ENCODE measurements at places on chromosomes 5 and 9.
A peak's percentile ranks its signal among the peaks of the same experiment; 100 is the strongest.

- DNase-seq = no peak
Measured at GRCh38 chr5:37375091-37375490, 4.0 kb upstream of the WDR70 start.

DNA sequence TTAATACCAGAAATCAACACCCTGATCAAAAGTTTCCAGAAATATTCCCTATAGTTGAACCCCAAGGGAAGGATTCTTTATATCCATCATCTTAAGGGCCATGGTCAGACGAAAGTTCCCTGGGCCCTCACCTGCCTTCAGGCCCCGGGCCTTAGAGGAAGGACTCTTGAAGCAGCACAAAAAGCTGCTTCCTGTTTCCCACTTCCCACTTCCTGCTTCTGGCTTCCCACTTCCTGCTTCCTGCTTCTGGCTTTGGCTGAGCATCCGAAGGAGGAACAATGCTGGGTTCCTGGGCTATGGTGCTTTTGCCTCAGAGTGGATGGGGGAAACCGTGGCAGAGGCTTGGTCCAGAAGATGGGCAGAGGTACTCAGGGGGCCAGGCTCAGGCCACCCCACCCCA, 25.8 kb upstream of the DAP start:
- no peak for DNase-seq

- DNase-seq = peak; percentile 30
Measured at GRCh38 chr5:40386289-40386688, 293.4 kb upstream of the PTGER4 start.

DNA sequence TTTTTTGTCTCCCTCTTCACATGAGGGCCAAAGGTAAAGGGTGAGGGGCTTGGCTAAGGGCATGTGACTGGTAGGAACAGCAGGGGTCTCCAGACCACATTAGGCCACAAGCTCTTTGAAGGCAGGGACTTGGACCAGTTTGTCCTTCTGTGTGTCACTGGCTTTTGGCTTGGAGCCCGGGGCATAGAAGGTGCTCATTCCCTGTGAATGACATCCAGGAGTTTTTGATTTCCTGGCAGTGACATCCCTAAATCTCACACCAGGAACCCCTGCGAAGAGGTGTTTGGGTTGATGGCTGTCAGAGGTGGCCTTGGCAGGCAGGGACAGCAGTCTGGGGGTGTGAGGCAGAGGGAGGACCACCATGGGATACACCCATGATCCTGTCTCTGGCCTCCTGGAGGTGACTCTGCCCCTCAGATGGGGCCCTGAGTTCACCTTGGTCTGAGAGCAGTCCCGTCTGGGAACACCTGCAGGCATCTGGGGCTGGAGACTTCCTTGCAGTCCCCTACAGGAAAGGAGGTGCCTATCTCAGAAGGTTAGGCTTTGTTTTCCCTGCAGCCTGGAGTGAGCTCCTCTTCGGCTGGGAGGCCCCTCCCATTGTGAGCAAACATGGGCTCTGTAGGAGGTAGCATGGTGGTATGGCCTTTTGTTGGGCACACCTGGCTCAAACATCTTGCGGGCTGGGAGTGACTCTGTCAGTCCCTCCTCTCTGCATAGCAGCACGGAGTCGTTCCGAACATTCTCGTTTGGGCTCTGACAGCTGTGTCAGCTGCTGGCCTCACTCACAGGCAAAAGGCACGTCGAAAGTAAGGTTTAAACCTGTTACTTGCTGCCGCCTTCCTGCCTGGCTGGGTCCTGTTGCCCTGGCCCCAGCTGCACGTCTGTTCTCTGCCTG, 38.6 kb upstream of the PITX1 start:
- no peak for DNase-seq

GRCh38 chr9:34809504-34810186, 99.7 kb upstream of the CCL21 start:
- DNase-seq = no peak

DNA sequence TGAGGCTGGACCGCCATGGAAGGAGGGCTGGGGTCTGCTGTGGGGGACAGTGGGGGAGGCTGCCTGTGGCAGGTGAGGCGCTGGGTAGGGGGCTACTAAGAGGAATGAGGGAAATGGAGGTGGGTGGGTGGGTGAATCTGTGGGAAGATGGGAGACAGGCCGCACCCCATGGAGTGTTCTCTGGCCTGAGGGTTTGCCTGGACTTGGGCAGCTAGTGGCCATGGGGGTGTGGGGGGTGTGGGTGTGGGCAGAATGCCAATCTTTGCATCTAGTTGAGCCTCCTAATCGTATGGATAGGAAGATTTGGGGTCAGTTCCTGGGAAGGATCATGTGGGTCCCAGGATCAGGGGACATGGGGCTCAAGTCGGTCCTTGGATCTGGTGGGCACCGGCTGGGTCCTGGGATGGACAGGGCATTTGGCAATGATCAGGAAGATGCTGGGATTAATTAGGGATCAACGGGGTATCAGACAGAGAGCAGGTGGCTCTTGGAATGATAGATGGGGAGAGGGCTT, 518 bp downstream of the ZDHHC12 start:
- DNase-seq = no peak

DNA sequence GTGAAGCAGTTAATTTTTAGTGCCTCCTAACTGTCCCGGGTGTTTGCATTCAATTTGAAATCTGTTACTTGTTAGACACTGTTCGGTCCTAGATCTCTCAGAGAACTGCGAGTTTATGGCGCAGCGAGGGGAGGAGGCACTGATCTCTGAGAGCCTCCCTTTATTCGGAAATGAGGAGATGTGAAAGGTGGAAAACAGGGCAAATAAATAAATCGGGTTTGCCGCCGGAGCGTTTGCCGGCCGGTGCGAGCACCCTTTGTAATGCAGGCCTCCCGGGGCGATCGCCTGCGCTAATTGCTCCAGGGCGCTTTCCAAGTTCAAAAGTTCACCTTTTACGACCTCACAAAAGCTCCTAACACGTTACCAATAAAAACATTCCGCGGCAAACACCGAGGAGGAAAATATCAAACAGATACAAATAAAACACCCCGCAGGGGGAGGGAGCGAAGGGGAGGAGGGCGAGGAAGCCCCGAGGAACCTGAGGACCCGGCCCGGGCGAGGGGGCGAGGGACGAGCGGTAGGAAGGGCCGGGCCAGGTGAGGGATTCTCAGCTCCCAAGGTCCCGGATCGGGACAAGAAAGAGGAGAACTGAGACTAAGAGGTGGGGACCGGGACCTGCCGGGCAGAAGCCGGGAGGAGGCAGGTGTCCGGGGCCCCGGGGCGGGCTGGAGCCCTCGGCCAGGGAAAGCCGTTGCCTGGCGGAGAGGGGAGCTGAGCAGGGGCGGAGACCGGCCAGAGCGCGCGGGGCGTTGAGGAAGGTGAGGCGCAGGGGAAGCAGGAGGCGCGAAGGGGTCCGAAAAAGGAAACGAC, 1.4 kb downstream of the NR6A1 start:
- DNase-seq = no peak

GRCh38 chr9:130895481-130896232, 955 bp downstream of the QRFP start:
- DNase-seq = no peak

GRCh38 chr5:180160789-180161188, 48.2 kb downstream of the RASGEF1C start:
- DNase-seq = no peak

- no peak for DNase-seq
Measured at GRCh38 chr5:106476630-106477029, 1194.1 kb downstream of the EFNA5 start.

DNA sequence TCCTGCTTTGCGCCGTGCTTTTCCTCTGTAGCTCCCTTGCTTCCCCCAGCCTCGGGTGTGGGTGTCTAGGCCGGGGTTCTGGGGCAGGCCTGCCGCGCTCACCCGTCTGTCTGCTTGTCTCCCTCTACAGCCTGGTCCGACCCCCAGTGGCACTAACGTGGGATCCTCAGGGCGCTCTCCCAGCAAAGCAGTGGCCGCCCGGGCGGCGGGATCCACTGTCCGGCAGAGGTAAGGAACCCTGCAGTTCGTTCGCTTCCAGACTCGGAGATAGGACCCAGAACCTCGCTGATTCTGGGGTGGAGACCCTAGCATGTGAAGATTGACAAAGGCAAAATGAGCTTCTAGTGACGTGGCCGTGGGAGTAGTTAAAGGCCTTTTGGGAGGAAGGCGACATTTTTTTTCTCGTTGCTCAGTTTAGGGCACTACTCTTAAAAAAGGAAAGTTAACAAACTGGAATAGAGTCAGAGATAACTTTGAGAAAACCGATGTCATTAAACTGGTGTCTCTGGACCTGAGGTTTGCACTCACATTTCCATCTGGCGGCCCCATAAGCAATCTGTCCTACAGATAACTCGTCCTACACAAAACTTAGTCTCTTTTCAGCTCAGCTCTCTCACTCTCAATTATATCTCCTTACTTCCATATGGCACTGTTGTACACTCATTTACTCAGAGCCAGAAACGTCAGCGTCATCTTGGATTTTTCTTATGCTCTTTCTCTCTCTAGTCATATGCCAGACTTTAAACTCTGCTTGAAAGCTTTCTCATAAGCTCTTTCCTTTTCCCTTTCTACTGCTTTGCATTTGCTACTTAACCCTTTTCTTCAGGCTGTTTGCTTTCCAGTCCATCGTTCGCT, 561 bp downstream of the SEC61B start:
- no peak for DNase-seq

DNA sequence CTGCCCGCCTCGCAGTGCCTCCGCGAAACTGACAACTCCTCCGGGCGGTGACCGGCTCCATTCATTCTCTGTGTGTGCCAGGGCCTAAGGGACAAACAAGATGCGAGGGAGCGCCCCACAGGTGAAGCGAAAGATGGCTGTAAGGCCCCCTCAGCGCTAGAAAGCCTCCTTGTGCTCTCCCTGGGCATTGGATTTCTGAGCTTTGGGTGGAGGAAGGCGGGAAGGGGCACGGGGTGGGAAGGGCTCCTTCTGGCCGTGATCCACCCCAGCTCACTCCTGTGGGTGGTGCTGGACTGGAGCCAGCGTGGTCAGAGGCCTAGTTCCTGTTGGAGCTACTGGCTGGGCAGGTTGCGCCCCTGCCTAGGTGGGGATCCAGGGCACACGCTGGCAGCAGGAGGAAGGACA, 943 bp downstream of the GALNT12 start:
- no peak for DNase-seq

GRCh38 chr5:169566202-169566601, 17.4 kb upstream of the SPDL1 start:
- no peak for DNase-seq

DNA sequence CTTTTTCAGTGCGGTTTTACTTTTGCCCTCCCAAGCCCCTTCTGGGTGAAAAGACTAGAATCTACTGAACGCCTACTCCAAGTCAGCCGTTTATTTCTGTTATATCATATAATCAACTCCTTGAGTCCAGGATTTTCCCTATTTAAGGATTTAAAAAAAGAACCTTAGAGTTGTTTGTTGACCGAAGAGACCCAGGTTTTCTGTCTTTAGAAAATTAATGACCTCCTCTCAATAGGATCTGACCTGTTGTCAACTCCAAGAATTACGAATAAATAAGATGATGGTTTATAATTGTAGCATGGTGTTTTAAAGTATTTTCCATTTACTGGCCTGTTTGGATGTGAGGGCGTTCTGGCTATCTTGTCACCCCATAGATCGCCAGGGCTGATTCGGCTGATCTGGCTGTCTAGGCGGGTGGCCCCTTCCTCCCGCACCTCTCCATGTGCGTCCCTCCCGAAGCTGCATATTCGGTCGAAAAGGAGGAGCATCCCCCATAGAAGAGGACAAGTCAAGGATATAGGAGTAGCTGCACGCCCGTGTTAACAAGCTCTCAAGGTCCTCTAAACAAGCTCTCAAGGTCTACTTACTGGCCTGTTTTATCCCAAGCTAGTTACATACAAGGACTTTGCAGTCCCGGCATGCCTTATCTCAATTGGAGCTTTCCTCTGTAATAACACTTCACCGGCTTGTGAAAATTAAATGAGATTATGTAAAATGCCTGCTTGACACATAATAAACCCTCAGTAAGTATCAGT, 1.1 kb upstream of the UBAP2 start:
- DNase-seq = no peak

GRCh38 chr5:146574713-146575112, 58.7 kb upstream of the GPR151 start:
- DNase-seq = no peak

DNA sequence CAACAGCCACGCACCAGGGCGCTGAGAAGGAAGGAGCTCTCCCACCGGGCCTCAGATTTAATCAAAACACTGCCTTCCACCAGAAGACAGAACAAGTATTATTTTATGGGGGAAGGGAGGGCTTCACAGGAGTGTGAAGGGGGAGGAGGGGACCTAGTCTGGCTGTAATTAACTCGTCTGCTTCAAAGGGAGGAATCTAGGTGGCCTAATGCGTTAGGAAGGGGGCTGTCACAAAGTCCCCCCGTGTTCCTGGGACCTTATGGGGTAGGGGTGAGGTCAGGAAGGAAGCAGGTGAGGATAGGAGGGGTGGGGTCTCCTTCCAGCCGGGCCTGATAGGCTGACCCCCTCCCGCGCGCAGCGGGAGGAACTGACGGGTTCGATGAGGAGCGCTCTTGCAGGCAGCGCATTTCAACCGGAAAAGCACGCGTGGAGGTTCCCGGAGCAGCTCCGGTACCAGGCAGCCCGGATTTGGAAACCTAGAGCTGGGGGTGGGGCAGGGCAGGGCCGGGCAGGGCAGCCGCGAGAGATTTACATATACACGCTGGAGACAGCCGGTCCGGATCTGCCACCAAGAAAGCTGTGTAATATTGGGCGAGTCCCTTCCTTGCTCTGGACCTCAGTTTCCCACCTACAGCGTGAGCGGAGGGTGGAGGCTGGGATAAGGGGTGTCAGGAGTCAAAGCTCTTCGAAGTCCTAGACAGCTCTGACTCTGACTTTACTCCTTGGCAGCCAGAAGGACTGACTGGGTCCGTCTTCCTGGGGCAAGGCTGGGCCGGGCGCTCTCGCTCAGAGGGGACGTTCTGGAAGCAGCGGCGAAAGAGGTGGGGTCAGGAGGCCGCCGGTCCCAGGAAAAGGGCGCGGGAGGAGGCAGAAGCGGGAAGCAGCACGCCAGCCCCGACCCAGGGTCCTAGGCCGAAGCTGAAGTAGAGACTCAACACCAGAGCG, 1.8 kb downstream of the SHB start:
- DNase-seq = no peak

DNA sequence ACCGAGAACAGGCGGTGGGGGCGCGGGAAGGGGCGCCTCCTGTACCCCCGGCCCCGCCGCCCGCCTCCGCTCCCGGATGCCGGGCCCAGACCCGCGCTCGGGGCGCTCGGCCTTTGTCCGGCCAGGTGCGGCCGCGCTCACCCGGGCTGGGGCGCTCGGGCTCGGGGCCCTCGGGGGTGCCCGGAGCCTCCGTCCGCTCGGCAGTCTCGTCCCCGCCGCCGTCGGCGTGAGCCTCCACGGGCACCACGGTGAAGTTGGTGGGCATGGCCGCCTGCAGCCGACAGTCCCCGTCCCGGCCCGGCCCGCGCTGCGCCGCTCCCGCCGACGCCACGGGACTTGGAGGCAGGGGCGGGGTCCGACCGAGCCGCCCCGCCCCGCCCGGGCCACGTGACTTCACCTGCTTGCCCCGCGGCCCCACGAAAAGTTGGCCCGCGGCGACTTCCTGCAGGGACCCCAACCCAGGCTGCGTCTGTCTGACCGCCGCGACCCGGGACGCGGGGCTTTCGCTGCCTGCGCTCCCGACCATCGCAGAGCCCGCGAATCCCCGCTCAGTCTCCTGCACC, at the start of gene SLC12A7:
Gene SLC12A7, minus strand, starts transcription at position 337 of the 563 bp plus-strand sequence. Its CDS starts 72 bp downstream, at position 265.
- peak; percentile 29 for DNase-seq

DNA sequence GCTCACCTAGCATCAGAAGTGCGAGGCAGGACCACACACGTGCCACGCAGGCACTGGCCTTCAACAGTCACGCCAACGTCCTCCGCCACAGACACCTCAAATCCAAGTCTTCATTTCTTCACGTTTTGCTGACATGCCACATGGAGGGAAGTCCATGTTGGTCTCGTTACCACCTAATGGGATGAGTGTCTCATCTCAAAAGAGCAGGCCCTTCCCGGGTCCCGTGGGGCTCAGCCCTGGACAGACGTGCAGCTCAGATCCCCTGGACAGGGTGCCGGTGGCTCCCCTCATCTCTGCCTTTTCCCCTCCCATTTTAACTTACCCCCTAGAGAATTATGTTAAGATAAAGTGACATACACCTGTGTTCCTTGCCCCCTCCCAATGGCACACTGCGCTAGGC, 76.8 kb downstream of the MRPL36 start:
- no peak for DNase-seq

Data from T-helper 2 cell (primary cell).